Stimulated activated CD8-positive, alpha-beta memory T cell treated with anti-CD3 and anti-CD28 coated beads, Interleukin-15, amount 100 ng/mL, for 1 hour (primary cell): ENCODE measurements at places on chromosomes 1 and 21.

DNA sequence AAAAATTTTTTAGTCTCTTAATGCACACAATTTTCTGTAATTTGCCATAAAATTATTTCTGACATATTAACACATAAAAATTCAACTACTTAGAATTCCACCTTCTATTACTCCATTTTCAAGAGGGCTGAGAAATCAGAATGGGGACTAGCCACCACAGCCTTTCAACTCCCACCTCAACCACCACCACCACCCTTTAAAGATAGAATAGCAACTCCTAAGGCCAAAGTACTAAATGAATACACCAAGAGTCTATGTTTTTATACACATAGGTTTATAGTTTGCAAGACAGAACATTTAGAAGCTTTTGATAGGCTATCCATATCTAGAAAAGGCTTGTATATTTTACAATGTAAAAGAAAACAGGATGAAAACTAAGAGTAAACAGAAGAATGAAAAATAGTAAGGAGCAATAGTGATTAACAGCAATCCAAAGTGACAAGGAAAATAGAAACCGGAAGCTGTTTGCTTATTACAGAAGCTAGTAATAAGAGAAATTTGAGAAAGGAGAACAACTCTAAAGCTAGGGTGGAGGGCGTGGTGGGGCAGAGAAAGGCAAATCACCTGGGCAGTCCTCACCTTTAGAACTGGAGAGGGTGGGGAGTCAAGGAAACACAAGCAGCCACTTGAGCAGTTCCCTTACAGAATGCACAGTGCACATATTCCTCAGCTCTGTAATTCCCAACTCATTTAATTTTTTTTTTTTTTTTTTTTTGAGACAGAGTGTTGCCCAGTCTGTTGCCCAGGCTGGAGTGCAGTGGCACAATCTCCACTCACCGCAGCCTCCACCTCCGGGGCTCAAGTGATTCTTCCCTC is 27.7 kb downstream of the EPS15 start:
- DNase-seq: no peak

DNA sequence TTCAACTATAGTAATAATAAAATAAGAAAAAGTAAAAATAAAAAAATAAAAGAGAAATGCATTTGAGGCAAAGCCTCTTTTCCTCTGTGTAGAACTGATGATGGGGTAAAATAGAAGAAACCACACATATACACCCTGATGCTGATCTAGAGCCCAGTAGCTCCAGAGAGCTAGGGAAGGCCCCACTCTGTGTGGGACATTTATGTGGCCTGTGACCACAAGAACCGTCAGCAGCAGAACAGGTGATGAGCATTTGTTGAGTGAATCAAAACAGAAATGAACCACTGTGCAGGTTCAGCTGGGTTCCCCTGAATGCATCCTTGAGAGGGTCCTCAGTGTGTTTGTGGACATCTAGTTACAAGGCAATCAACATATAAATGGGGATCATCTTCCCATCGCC is 221.8 kb upstream of the HOOK1 start:
- no peak for DNase-seq

GRCh38 chr1:9375912-9376311 is 83.2 kb downstream of the SPSB1 start:
- DNase-seq: no peak

- no peak for DNase-seq
Observed at GRCh38 chr1:107678993-107679392, 286.0 kb downstream of the VAV3 start.

- no peak for DNase-seq
Observed at GRCh38 chr1:59978026-59978425, 51.5 kb upstream of the CYP2J2 start.

DNA sequence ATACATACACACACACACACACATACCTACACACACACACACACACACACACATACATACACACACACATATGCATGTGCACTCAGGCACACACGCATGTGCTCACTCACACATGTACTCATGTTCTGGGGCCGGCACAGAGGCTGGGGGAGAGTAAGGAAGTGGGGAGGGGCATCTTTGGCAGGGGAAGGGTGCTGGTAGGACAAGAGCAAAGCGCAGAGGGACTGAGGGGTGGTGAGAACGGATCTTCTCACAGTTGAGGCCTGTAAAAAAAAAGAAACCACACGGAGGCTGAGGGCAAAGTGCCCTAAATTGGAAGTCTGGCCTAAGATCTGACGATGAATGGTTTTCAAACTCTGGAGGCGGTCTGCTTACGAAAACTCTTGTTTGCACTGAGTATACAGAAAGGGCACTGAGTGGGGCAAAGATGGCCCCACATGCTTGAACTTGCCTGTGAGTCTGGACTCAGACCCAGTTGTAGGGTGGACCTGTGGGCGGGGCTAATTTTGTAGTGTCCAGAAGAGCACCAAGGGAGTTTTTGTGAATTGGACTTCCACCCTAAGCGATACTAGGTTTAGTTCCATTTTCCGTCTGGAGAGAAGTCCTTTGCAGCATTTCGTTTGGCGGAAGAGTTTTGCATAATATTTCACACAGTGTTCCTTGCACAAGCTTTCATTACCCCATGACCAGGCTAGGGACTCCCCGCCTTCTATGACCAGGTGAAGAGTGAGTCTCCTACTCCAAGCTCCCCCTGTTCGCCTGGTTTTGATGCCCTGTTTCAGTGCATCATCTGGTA is 79.3 kb upstream of the LYST start:
- no peak for DNase-seq

GRCh38 chr1:246782120-246782900 is 58.1 kb downstream of the SCCPDH start:
- no peak for DNase-seq

DNA sequence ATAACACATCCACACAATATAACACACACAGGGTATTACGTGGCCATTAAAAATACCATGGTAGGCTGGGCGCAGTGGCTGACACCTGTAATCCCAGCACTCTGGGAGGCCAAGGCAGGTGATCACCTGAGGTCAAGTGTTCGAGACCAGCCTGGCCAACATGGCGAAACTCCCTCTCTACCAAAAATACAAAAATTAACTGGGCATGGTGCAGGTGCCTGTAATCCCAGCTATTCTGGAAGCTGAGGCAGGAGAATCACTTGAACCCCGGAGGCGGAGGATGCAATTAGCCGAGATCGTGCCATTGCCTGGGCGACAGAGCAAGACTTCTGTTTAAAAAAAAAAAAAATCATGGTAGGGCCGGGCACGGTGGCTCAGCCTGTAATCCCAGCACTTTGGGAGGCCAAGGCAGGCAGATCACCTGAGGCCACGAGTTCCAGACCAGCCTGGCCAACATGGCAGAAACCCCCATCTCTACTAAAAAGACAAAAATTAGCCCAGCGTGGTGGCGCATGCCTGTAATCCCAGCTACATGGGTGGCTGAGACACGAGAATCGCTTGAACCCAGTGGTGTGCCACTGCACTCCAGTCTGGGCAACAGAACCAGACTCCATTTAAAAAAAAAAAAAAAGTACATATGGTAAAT is 24.1 kb upstream of the HPDL start:
- no peak for DNase-seq

DNA sequence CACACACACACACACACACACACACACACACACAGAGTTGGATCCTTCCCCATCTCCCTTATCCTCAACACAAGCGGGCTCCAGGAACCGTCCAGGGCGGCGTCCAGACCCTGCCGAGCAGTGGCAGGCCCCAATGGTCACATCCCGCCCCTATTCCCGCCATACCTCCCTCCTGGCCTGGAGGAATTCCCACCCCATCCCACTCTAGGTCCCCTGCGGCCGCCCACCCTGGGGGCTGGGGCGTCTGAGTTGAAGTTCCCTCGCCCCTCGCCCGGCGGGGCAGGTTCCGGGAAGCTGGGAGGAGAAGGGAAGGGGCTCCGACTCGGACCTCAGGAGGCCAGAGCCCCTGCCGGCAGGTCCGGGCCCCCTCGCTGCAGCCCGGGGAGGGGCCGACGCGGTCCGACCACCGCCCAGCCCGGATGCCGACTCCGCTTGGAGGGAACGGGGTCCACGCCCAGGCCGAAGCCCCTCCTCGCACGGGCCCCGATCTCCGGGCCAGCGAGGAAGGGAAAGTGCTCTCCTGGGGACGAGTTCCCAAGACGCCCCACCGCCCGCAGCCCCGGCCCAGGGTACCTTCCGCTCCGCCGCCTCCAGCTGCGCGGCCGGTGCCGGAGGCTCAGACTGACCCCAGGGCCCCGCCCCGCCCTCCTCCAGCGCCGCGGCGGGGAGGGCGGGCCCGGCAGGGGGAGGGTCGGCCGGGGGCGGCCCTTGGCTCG is at the start of gene RHOC:
RHOC (minus strand) TSS at position 623 of the 716 bp plus-strand sequence. CDS start 3,328 bp downstream, outside the sequence.
- no peak for DNase-seq

- DNase-seq: no peak
Observed at GRCh38 chr1:204503122-204503912, 8.7 kb upstream of the PIK3C2B start.

DNA sequence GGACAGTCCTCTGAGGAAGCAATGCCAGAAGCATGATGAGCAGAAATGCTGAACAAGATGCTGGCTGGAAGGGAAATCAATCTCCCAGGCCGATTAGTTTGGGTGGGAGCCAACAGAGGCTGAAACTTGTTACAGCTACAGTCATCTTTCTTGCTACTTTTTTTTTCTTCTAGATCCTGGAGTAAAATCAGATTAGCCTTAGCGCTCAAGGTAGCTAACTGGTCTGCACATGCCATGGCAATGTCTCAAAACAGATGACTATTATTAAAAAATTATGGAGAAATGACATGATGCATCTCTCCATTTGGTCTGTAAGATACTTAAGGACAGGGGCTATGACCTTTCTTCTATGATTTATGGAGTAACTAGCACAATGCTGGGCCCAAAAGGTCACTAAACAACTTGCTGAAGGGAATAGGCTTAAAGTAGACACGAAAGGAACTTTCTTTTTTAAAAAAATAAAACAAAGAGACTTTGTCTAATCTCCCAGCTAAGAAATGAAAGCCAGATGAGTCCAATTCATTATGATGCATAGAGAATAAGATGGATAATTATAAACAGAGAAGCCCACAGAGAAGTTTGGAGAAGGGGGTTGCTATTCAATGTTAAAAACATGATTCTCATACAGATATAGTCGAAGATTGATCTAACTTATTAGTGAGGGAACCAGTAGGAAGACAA is 42.5 kb downstream of the UTP25 start:
- no peak for DNase-seq

- no peak for DNase-seq
Observed at GRCh38 chr1:242128951-242129502, 130.1 kb upstream of the MAP1LC3C start.

DNA sequence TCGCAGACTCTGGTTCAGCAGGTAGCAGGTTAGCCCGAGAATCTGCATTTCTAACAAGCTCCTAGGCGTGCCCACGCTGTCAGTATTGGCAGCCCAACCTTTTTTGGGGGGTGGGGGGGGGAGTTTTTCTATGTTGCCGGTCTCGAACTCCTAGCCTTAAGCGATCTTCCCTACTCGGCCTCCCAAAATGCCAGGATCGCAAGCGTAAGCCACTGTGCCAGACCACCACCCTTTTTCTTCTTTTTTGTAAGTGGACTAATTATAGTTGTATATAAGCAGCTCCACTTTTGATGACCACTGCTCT is 480 bp upstream of the MIS18A start:
- DNase-seq: no peak

DNA sequence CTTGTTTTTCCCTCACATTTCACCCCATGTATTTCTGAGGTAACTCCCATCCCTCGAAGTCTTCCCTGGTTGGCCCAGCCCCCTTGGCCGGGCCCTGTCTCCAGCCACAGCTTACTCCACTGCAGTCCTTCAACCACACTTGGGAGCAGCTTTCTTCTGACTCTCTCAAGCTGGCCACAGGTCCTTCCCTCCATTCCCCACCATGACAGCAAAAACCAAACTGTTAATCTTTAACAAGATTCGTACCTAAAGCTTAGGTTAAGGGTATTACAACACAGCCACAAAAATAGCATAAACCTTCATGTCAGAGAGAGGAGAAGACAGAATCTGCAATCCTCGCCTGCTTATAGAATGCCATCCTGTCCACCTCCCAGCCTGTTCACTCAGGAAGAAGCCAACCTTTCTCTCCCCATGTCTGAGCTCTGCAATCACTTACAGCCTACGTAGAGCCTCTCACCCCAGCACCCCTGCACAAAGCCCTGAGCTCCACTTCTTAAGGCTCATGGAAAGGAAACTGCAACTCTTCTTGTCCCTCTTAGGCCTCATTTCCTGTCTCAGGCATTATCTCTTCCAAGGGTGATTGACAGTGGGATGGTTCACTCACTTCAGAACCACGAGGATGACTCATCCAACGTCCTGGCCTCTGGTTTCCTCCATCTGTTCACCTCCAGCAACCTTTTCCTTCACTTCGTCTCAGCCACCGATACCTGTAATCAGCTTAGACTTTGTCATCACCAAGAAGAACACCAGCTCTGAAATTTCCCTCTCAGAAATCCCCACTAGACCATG is 72.8 kb downstream of the CD2 start:
- no peak for DNase-seq

- no peak for DNase-seq
Observed at GRCh38 chr1:41243079-41243385, 926 bp upstream of the SCMH1 start.

DNA sequence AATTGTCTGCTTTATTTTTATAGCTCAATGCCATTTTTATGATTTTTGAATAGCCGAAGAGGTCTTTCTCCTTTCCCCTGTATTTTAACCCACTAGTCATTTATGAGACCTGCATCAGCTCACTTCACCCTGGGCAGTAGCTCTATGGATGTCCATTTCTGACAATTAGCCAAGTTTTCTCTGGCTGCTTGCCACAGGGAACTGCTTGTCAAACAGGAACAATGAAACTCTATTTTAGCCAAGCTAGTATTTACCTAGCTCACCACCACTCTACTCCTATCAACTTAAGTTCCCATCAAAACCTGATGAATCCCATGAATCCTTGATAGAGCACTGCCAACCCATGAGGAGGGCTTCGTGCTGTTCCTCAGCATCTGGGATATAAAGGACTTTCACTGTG is 406.7 kb downstream of the RWDD3 start:
- DNase-seq: no peak

DNA sequence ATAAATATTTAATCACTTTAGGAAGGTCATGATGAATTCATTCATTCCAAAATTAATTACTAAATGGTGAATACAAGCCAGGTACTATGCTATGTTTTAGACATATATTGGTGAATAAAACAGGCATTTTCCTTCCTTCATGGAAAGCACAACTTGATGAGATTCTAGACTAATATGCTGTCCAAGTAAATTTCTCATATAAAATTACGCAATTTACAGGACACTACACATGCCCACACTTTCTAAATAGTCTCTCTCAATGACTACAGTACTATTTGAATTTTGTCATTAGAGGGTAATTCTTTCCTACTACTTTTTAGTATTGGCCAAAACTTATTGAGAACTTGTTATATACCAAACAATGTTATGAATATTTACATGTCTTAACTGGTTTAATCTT is 150.6 kb downstream of the CRB1 start:
- DNase-seq: no peak
